ENCODE measurements at places on chromosomes 6 and 20. TPM values are rescaled to one million over a fixed set of nuclear protein-coding genes. Genes with fewer than 3 reads are reported as not detected.
A peak's percentile ranks its signal among the peaks of the same experiment; 100 is the strongest.

GRCh38 chr6:39808964-39809363, 16.8 kb downstream of the DAAM2 start:
- DNase-seq = peak; percentile 68

The MTHFD1L gene
- total RNA-seq = 107 TPM

GRCh38 chr6:144574796-144575195, 289.7 kb downstream of the UTRN start:
- no peak for DNase-seq

The SLC2A10 gene
- total RNA-seq = 12.7 TPM

- DNase-seq = no peak
These were observed 5.6 kb upstream of the PLCG1 start for GRCh38 chr20:41131594-41132387.

The PLAGL2 gene
- 14.7 TPM for total RNA-seq

- DNase-seq = no peak
These were observed 42.7 kb downstream of the RIMS1 start for GRCh38 chr6:71929047-71929446.

DNA sequence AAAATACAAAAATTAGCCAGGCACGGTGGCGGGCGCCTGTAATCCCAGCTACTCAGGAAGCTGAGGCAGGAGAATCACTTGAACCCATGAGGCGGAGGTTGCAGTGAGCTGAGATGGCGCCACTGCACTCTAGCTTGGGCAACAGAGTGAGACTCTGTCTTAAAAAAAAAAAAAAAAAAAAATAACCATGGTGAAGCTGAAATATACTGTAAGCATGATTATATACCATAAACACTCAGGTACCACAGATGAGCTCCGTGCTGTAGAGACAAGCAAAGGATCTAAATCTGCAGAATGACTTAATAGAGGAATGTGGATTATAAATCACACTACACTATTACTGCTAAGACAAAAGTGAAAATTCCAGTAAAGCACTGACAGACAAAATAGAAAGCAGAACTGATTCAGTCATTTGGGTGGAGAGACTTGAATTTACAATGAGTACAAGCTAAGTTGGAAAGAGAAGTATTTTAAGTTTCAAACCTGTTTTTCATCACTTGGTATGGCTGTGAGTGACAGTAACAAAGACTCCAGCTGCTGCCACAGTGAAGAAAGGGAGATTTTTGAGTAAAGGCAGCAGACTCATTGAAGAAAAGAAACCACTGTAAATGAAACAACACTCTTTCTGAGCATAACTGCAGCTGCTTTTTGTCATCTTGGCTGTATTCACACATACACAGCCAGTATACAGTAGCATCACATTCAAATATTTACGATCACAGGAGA, 322.1 kb downstream of the RNGTT start:
- DNase-seq = peak; percentile 17

The GSTA4 gene
- total RNA-seq = 10.9 TPM

DNA sequence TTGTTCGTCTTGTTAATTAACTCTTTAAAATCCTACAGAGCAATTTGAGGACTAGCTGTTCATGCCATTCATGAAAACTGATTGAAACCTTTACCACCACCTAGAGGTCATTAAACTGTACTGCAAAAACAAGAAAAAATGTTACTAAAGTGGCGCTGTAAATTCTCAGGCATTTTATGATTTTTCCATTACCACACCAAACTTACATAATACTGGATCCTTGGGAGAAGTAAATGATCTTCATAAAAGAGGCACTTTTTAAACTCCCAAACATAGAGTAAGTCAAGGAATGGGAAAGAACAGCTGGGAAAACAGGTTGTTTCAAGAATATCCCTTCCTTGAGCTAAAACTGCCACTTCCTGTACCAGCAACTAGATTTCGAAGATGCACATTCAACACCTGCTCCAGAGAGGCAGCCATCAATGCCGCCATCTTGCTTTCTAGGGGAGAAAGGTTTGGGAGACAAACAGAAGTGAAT, 54.3 kb downstream of the MYLIP start:
- DNase-seq = peak; percentile 20

- DNase-seq = peak; percentile 86
These were observed 280.6 kb downstream of the SLC35F1 start for GRCh38 chr6:118187568-118188164.

The ZFP64 gene
- total RNA-seq = 20.3 TPM

- peak; percentile 51 for DNase-seq
These were observed 273.5 kb upstream of the RUNX2 start for GRCh38 chr6:45054610-45055009.

GRCh38 chr20:49470922-49471321, 11.5 kb downstream of the KCNB1 start:
- DNase-seq = no peak

The SPATS1 gene
- total RNA-seq = not detected
